ENCODE measurements at places on chromosomes 5 and 9. TPM values are rescaled to one million over a fixed set of nuclear protein-coding genes. Genes with fewer than 3 reads are reported as not detected.
A peak's percentile ranks its signal among the peaks of the same experiment; 100 is the strongest.

DNA sequence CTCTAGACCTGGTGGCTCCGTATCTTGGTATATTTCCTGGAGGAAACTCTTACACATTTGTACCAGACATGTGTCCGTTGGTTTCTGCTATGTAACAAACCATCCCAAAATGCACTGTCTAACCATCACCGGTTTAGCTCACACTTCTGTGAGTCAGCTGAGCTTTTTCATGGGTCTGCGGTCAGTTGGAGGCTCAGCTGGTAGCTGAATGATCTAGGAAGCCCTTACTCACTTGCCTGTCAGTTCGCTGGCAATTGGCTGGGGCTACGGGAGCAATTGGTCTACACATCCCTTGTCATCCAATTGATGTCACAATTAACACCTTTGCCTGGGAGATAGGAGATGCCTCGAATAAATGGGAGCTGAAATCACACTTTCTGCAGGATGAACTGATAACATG is 11.6 kb upstream of the WHRN start:
- DNase-seq, result no peak

DNA sequence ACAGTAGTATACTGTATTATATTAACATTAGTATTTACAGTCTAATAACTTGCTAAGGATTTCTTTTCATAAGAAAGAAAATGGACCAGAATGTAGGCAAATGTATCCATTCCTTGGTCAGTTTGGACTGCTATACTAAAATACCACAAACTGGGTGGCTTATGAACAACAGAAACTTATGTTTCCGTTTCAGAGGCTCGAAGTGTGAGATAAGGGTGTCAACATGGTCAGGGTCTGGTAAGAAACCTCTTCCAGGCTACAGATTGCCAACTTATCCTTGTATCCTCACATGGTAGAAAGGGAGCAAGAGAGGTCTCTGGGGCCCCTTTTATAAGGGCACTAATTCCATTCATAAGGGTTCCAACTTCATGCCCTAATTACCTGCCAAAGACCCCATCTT is 9.2 kb upstream of the ESM1 start:
- DNase-seq, result no peak

DNA sequence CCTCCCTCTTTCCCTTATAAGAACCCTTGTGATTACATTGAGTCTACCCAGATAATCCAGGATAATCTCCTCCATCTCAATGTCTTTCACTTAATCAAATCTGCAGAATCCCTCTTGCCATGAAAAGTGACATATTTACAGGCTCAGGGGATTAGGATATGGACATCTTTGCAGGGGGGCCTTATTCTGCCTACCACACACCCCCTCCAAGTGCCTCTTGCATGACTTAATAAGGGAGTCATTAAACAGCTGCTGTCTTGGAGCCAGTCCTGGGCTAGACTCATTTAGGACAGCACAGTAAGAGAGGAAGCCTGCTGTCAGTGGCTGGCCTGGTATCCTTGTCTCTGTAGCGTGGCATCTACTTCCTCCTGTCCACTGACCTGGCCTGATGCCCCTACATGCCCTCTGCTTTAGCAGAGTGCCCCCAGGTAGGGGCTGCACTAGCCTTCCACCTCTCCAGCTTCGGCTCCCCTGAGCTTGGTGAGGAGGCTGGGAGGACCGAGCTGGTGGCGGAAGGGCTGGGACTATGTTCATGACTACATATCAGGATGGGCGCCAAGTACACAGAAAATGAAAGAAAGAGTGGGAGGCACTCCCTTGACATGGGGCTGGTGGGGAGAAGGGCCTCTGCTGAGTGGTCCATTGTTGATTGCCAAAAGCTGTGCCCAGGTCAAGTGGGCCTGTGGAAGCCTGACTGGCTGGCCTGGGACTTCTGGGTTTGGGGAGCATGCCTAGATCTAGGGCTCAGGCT is 17.2 kb downstream of the ENHO start:
- no peak for DNase-seq

- no peak for DNase-seq
Measured at GRCh38 chr5:139671096-139671841, 23.1 kb downstream of the CXXC5 start.

DNA sequence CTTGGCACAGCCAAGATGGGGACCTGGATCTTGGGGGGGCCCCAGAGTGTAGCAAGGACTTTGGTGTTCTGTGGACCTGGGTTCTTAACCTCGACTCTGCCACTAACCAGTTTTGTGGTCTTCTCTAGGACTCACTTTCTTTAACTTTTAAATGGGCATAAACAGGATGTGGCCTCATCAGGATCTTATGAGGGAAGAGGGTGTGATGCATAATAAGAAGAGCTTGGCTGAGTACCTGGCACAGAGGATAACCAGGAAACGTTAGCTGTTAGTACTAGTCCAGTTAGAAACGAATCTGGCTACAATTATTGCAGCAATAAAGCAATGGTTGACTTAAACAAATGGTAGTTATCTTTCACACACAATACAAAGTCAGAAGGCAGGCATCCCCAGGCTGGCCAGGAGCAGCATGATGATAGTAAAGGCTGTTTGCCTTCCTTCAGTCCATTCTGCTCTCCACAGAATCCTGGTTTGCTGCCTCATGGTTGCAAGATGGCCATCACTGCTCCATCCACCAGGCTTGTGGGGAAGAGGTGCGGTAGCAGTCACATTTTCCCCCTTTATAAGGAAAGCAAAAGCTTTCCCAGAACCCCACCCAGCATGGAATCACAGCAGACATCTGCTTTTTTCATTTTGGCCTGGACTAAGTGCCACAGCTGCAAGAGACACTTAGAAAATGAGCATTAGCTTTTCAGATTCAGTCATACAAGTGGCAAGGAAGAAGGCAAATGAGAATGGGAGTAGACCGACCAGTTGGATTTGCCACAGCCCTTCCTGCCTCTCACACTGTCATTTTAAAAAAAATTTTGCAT is 225.0 kb downstream of the AOPEP start:
- DNase-seq, result no peak

DNA sequence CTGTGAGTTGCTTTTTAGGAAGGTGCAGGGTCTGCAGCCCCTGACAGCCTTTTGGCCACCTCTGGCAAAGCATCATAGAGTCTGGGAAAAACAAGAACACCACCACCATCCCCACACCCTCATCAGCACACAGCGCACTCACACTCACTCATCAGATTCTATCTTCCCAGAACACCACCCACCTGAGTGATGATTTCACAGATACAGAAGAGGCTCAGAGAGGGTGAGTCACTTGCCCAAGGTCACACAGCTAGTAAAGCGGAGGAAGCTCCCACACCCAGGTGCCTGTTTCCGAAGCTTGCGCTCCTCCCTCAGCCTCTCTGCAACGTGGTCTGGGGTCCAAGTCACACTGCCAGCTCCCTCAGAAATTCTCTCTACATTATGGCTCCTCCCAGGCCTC is 41.8 kb upstream of the HRH2 start:
- DNase-seq, result no peak

DNA sequence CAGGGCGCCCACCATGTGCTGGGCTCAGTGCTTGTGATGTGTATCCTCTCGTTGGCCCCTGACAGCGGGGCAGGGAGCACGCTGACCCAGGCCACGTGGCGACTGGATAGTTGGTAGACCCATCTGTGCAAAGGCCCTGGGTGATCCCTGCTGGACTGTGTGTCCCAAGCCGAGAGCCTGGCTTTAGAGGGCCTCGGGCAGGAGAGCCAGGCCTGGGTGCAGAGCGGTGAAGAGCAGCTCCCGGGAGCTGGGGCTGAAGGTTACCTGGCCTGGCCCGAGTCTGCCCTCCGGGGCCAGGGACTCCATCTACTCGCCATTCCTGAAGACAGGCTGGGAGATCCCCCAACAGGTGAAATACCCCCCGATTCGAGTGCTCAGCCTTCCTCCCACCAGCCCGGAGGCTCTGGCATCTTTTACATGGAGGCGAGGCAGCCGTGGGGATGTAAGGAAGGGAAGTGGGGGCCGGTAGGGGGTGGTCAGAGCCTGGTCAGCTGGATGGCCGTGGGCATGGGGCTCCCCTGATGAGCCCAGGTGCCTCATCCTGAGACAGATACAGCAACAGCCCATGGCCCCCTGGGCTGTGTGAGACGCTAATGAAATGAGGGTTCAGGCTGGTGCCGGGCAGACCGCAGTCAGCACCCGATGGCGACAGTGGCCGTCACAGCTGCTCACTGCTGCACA is 19.0 kb downstream of the NCS1 start:
- no peak for DNase-seq

DNA sequence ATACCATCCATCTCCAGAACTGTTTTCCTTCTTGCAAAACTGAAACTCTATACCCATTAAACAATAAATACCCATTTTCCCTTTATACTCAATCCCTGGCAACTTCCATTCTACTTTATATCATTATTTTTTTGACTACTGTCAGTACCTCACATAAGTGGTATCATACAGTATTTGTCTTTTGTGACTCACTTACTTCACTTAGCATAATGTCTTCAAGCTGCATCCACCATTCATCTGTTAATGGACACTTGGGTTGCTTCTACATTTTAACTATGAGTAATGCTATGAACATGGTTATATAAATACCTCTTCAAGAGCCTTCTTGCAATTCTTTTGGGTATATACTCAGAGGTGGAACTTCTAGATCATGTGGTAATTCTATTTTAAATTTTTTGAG is 11.6 kb upstream of the TYRP1 start:
- no peak for DNase-seq

- DNase-seq, result peak; percentile 68
Measured at GRCh38 chr5:134526483-134527155, 1.1 kb downstream of the JADE2 start.

- DNase-seq, result peak; percentile 6
Measured at GRCh38 chr9:99299211-99300102, 77.4 kb downstream of the SEC61B start.

DNA sequence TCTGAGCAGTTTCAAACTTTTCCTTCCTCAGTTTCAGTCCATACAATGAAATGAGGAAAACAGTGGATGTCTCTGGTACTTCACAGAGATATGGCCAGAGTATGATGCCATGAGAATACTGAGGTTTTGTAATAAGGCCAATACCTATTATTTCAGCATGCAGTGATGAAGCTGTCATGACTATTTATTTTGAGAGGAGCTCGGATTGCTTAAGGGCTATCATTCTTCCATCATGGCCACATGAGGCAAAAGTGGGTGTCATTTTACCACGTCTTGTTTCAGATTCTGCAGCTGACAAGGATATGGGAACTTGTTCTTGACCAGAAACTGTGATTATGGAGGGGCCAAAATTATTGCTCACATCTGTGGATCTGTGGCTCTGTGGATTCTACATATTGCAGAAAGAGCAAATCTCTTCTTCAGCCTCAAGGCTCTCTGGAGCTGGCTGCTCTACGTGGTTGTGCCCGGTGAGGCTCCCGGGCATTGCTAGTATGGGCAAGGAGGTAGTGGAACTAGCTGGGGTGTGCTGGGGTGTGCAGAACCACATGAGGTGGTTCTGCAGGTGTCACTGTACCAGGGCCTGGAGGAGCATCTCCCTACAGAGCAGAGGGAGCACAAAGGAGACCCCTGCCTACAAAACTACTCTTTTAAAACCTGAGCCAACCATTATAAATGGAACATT is 180.3 kb downstream of the SEMA6A start:
- DNase-seq, result no peak

GRCh38 chr5:28808967-28809810 is 1770.8 kb upstream of the CDH9 start:
- no peak for DNase-seq

DNA sequence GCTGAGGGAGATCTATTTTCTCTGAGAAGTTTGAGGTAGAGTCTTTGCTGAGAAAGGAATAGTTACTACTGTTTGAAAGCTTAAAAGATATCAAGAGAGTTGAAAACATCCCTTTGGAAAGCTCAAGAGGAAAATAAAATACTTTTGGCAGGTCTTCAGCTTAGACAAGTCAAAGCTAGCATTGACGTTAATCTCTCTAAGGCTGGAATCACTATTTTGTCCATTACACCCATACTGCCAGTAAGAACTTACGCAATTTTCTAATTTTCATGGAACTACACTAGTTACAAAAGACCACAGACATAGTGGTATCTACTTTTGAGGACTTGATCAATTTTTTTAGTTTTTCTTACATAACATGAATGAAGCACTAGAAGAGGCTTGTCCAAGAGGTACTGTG is 494.9 kb downstream of the PSAT1 start:
- no peak for DNase-seq

DNA sequence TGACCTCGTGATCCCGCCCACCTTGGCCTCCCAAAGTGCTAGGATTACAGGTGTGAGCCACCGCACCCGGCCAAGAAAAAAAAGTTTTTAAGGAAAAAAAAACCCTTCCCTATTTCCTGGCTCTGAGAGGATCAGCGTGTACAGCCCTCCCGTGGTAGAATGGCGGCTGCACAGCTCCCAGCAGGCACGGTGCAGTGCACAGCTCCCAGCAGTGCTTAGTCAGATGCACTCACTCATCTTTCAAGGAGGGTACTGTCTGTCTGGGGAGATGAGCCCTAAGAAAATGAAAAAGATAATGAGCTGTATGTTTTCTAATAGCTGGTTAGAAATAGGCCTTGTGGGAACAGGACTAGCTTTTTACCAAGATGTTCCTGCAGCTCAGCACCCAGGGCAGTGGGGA is 36.7 kb upstream of the SLC2A8 start:
- no peak for DNase-seq

GRCh38 chr5:58775701-58776262 is 192.9 kb downstream of the RAB3C start:
- peak; percentile 39 for DNase-seq

DNA sequence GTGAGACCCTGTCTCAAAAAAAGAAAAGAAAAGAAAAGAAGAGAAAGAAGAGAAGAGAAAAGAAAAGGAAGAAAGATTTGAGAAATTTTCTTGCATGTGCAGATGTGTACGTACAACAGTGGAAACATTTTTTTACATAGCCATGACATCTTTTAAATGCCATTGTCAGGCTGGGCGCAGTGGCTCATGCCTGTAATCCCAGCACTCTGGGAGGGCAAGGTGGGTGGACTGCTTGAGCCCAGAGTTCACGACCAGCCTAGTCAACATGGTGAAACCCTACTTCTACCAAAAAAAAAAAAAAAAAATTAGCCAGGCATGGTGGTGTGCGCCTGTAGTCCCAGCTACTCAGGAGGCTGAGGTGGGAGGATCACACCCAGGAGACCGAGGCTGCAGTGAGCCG is 6.6 kb downstream of the LMAN2 start:
- DNase-seq, result no peak

GRCh38 chr5:87184605-87185004 is 83.1 kb upstream of the RASA1 start:
- no peak for DNase-seq

DNA sequence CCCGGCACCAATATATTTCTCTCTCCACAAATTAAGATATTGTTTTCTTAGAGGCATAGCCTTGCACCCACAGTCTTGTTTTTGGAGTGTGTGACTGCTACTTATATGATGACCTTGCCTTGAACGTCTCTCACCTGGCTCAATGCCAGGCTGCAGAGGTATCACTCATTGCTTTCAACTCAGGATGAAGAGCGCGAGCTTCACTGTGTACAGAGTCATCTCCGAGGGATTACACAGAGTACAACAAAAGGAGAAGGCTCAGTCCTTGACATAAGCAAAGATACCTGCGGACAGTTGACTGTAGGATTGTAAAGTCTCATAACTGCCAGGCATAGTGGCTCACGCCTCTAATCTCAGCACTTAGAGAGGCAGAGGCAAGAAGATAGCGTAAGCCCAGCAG is 53.8 kb downstream of the CD180 start:
- DNase-seq, result no peak

FIBCD1 gene
- polyA plus RNA-seq, result 1.5 TPM

FAM200C gene
- 7.8 TPM for polyA plus RNA-seq

ALDOB gene
- 1,562 TPM for polyA plus RNA-seq

SH3GL2 gene
- polyA plus RNA-seq, result 2.4 TPM

TMEM174 gene
- not detected for polyA plus RNA-seq

SPRY4 gene
- 41.7 TPM for polyA plus RNA-seq

PTGS1 gene
- polyA plus RNA-seq, result 9.2 TPM

INSL4 gene
- polyA plus RNA-seq, result not detected

SMAD5 gene
- 42.1 TPM for polyA plus RNA-seq
